Stomach (tissue), 19 donors: ENCODE measurements at places on chromosomes 1 and 21. TPM values are rescaled to one million over a fixed set of nuclear protein-coding genes. Genes with fewer than 3 reads are reported as not detected.
A peak's percentile ranks its signal among the peaks of the same experiment; 100 is the strongest.

DNA sequence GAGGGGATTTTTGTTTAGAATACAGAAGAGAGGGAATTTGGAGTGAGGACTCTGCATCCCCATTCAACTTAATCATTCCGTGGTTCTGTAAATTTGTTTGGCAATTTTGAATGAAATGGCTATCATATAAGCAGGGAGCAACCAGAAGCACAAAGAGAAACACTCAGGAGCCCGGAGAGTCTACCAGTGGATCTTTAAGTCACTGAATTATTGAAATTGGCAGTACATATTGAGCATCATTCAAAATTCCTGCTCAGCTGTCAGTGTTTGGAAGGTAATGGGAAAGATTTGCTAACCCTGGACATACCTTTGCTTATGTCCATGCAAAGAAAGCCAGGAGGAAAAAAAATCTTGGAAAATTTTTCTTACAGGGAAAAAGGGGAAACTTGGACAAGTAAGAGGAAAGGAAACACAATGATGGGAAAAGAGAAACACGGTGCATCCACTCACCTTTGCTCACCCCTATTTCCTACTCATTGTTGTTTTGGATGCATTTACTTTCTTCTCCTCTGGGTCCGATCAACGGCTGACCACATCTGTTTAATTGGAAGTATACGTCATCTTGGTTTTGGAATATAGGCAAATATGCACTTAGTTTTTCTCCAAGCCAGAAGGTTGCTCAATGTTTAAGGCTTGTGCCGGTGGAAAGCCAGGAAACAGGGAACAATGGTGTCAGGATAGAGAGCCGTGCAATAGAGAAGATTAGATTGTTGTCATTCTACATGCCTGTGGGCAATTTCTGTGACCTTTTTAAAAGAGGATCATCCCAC is 243.0 kb upstream of the LYPLAL1 start:
- DNase-seq: no peak

- DNase-seq: no peak
These were observed 75.9 kb upstream of the LYST start for GRCh38 chr1:235942625-235942934.

DNA sequence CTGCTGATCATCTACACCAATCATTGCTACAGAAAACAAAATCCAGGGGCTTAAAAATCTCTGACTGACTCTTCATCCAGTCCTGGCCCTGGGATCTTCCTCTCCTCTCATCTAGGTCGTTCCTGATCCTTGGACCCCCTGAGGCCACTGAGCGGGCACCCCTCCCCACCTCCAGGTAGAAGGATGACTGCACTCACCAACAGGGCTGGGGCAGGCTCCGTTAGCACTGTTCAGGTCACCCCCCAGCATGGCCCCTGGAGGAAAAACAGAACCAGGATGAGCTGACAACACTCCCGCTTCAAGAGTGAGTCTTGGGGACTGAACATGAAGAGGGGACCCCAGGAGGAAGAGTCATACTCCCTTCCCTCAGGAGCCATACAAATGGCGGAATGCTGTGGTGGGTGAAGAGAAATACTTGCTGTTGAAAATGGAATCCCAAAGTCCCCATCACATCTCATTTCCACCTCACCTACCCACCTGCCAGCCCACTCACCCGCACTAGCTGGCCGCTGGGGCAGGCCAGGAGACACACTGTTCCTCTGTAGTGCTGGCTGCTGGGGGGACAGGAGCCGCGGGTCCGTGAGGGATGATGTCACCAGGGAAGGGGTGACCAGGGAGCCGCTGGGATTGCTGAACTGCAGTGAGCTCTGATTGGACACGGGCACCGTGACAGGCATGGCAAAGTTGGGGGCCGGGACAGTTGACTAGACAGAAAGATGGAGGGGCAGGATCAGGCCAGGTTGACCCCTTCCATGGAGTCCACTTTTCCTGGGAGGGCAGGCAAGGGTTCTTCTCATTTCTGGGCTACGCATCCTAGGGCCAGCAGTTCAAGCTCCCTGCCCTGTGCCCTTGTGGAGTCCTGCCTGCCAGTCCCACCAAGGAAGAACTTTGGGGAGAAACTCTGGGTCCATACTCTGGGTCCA is 21.2 kb downstream of the MEF2D start:
- no peak for DNase-seq

DNA sequence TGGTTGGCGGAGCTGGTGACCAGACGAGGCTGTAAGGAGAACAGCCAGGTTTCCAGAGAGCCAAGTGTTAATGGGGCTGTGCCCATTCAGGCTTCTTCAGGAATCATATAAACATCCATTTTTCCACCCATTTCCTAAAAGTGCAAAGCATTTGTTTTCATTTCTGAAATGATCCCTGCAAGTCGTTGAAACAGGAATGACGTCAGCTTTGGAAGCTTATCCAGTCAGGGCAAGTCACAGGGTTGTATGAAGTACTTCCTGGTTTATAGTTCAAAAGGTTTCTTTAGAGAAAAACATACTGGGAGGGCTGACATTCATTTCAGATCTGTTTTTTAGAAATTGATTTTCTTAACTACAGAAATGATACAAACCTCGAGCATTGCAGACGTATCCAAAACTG is 29.2 kb downstream of the IGSF5 start:
- DNase-seq: peak; percentile 29

- no peak for DNase-seq
These were observed 20.1 kb downstream of the ZNF691 start for GRCh38 chr1:42866549-42866948.

DNA sequence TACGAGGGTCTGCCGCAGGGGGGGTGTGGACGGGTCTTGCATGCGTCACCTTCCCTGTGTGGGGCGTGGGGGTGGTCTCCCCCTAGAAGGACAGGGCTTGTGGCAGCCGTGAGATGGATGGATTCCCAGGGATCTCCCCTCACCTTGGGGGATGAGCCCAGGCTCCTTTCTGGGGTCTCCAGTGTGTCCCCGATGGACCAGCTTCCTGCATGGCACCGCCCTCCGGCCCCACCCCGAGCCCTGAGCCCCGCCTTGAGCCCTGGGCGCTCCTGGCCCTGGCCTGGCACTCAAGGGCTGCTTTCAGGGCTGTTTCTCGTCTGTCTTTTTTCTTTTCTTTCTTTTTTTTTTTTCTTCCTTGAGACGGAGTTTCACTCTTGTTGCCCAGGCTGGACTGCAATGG is 59.5 kb downstream of the SKI start:
- DNase-seq: no peak

DNA sequence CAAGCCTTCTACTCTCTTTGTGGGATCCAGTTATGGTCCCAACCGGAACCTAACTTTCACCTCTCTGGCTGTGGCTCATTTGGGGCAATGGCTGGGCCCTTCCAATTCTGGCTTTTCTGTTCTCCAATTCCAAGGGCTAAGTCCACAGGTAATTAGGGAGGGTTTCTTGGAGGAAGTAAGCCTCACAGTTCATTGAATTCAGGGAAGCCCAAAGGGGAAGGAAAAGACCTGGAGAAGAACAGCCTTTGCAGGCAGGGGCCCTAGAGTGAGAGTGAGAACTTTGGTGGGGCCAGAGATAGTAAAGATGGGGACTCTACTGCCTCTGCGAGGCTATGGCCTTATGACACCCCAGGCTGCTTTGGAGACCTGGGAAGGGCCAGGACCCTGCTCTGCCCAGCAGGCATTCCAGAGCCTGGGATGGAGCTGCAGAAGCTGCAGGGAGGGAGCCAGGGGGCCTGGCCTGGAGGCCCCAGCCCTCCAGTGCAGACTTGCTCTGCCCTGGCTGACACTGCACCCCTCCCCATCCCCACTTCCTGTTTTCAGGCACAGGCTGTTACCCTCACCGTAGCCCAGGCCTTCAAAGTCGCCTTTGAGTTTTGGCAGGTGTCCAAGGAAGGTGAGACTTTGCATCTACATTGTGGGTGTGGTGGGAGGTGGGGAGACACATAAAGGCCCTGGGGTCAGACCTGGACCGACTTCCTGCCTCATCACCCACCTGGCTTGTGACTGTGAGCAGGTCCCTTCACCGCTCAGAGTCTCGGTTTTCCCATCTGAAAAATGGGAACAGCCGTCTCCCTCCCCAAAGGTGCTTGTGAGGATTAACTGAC is 18.9 kb downstream of the LDLRAP1 start:
- DNase-seq: peak; percentile 88

DNA sequence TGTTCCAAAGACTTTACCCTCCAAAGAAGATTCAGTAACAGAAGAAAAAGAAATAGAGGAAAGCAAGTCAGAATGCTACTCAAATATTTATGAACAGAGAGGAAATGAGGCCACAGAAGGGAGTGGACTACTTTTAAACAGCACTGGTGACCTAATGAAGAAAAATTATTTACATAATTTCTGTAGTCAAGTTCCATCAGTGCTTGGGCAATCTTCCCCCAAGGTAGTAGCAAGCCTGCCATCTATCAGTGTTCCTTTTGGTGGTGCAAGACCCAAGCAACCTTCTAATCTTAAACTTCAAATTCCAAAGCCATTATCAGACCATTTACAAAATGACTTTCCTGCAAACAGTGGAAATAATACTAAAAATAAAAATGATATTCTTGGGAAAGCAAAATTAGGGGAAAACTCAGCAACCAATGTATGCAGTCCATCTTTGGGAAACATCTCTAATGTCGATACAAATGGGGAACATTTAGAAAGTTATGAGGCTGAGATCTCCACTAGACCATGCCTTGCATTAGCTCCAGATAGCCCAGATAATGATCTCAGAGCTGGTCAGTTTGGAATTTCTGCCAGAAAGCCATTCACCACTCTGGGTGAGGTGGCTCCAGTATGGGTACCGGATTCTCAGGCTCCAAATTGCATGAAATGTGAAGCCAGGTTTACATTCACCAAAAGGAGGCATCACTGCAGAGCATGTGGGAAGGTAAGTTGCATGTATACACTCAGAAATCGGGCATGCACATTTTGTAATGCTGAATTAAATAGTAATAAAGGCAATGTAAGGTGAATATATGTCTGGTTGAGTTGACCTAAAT is 97.2 kb downstream of the ZFYVE9 start:
- no peak for DNase-seq

GRCh38 chr1:241163363-241163762 is 193.6 kb downstream of the RGS7 start:
- no peak for DNase-seq

DNA sequence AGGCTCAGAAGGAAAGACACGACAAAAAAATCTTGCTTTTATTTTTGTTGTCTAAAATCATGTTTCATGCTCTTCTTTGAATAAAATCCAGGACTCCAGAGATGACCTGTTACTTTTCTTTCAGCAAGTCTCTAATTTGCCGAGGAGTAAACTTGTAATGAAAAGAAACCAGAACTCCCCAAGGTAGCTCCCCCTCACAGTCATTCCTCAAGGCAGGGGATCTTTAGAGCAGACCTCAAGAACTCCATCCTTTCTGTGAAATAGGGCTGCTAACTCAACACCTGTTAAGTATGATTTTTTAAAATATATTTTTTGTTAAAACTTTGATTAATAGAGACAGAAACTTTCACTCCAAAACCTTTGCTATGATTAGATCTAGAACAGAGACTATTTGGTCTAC is 82.7 kb upstream of the ABCD3 start:
- no peak for DNase-seq

DNA sequence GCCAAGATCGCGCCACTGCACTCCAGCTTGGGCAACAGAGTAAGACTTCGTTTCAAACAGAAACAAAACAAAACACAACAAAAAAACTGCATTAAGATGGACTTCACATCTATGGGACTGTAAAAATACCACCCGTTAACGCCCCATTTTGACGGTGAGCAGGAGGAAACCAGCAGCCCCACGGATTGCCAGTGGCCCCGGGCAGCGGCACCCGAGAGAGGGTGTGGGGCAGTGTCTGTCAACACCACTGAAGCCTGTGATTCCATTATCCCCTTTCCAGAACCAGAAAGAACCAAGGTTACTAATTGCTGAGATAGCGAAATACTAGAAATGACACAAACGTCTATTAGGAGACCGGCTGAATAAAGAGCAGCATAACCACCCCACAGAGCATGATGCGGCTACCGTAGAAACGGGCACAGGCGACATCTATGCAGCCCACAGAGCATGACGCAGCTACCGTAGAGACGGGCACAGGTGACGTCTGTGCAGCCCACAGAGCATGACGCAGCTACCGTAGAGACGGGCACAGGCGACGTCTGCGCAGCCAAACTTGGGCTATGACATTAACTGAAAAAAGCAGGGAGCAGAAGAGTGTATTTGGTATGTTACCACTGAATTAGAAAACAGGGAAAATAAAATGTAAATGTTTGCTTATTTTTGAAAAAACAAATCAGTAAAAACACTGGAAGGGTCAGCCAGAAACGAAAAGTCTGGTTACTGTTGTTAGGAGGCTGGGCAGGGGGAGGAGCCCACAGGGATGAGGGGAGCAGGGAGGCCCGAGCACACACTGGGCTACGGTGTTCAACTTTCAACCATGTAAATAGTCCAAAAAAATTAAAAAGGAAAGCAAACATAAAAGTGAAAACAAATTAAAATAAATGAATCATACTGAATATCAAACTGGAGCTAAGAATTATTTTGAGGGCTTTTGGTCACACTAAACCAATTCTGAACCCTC is 96.5 kb downstream of the NPHP4 start:
- peak; percentile 44 for DNase-seq

DNA sequence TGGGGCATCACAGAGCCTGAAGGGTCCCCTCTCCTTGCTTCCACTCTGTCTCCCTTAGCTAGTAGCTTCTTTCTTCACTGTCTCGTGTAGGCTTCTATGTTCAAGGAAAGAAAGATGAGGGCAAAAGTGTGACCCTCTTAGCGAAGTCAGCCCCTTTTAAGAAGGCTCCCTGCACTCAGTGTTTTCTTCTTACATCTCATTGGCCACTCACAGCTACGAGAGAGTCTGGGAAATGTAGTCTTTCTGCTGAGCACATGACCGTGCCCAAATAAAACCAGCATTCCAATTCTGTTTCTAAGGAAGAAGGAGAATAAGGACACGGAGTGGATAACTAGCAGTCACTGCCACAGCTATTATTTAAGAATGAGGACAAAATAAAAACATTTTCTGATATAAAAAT is 104.9 kb upstream of the TNR start:
- DNase-seq: no peak

DNA sequence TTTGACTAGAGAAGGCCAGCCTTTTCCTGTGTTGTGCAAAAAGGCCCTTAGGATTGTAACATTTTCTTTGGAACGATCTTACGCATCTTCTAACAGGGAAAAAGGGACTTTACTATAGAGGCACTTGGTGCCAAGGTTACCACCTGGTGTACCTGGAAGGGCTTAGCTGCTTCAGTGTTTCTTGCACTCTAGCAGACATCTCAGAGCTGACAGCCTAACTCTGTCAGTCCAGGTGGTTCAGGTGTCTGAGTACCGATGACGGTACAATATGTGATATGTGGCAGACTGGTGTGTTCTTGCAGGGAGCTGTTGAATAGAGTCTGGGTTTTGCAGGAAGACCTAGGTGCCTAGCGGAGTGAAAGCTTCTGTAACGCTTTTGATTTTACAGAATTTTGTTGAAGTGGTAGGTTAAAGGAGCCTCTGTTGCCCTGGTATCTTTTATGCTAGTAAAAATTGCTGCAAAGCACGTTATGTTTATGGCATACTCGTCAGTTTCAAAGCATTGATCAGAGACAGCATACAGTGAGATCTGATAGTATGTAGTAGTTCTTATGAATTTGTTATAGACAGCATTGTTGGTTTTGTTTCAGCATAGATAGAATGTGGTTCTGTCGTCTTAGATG is 1.4 kb downstream of the MAGI3 start:
- peak; percentile 57 for DNase-seq

HHIPL2 gene
- total RNA-seq: not detected

PTGFR gene
- under 0.01 TPM for total RNA-seq

ITPKB gene
- total RNA-seq: 30.3 TPM

AGO3 gene
- 16.1 TPM for total RNA-seq

FAM72A gene
- total RNA-seq: not detected

TMEM50B gene
- total RNA-seq: 96.3 TPM

RHD gene
- 0.18 TPM for total RNA-seq
